ENCODE measurements at places on chromosomes 2 and 18.

DNA sequence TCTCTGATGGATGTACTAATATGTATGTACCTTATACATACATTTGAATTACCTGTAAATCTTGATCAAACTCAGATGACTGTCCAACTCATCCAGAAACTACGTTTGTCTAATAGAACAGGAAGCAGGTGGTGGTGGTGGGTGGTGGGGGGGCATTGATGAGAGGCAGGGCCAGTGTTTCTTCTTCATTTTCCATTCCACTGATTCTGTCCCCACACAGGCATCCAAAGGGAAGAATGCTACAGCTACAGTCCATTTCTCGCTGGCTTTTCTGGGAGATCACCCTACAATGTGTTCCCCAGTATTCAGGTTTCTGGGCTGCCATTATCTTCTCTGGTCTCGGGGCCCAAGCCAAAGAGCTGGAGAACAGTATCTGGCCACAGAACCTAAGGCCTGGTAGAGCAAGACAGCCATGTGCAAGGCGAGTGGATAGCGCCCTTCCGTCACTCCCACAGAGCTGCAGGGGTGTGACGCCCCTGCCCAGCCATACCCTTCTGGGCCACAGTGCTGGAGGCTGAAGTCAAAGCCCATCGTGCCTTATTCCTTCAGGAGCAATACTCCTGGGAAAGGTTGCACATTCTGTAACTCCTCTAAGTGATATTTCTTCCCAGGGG, 54.5 kb downstream of the BCL11A start:
- no peak for DNase-seq

- DNase-seq = no peak
Measured at GRCh38 chr2:227456772-227457171, 15.2 kb upstream of the AGFG1 start.

- DNase-seq = no peak
Measured at GRCh38 chr18:67367540-67367939, 149.0 kb downstream of the DSEL start.

DNA sequence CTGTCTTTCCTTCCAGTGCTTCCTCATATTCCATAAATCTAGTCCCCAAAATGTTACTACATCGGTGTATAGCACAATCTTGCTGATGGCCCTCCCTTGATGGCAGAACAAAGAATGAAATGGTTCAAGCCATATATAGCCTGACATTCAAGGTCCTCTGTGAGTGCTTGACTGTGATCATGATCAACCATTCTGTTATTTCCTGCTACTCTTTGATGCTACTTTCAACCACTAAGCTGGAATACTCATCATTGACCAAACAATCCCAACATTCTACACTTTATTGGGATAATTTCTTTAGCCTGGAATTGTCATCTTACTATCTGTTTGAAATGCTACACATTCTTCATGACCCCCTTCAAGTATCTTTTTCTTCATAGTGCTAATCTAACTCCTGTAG, 633.9 kb downstream of the PLCL1 start:
- no peak for DNase-seq

- no peak for DNase-seq
Measured at GRCh38 chr18:40690062-40690461, 1265.0 kb upstream of the PIK3C3 start.

DNA sequence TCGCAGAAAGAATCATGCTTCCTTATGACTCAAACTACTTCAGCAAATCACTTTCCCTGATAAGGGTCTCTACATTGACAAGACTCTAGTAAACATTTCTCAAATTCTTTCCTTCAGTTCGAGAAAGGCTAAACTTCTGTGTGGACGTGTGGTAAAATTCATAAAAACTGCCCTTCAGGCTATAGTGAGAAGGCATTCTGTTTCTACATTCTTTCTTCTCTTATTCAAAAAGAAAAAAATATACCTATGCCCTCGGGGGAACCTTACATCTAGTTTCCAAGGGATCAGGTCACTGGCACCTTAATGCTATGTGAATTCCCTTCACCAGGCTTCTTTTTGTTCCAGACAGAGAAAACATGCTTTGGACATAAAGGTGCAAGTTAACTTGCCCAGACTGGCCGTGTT, 4.9 kb downstream of the VIT start:
- DNase-seq = no peak

GRCh38 chr2:45280794-45281193, 271.5 kb upstream of the SIX2 start:
- DNase-seq = no peak

GRCh38 chr18:74635224-74635975, 37.7 kb downstream of the ZNF407 start:
- no peak for DNase-seq

DNA sequence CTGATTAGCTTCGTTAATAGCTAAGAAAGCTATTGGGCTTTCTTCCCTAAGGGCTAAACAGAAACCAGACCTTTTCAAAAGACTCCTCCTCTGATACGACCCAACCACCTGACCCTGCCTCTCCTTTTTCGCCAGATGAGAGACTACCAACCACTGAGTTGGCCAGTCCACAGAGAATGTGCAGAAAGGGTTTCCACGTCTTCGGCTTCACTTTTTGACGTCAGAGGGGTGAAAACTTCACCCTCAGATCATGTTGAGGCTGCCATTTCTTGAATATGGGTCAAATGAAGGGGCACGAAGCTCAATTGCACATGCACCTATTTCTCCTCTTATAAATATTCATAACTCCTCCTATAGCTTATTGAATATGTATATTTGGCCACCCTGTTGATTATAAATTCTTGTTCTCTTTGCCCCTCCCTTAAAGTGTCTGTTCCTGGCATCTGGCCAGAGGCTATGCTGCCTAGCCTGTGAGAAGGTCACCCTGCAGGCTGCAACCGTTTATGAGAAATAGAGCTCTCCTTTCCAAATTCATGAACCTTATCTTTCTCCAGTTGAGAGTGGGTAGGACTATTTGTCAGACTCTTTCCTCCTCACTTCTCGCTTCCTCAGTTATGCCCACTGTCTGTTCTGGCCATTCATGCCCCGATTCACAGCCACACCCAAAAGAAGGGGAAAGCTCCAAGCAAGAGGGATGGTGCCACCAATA, 301.6 kb downstream of the STK39 start:
- DNase-seq = no peak

Measured in stimulated activated CD8-positive, alpha-beta memory T cell treated with anti-CD3 and anti-CD28 coated beads, Interleukin-15, amount 100 ng/mL, for 24 hours (primary cell).